ENCODE measurements at places on chromosomes 3 and 15. TPM values are rescaled to one million over a fixed set of nuclear protein-coding genes. Genes with fewer than 3 reads are reported as not detected.
A peak's percentile ranks its signal among the peaks of the same experiment; 100 is the strongest.

The MAGEF1 gene
- 21.0 TPM for polyA plus RNA-seq

GRCh38 chr15:74050127-74050526 lies 32.2 kb downstream of the GOLGA6A start:
- no peak for DNase-seq
- peak overlapping the region; percentile 79 for H3K27ac ChIP-seq
- H3K4me3 ChIP-seq: no peak overlapping the region
- H3K36me3 ChIP-seq: no peaks in the 10 kb centered on the region
- H3K4me1 ChIP-seq: peaks cover 30% of the 10 kb centered on the region

DNA sequence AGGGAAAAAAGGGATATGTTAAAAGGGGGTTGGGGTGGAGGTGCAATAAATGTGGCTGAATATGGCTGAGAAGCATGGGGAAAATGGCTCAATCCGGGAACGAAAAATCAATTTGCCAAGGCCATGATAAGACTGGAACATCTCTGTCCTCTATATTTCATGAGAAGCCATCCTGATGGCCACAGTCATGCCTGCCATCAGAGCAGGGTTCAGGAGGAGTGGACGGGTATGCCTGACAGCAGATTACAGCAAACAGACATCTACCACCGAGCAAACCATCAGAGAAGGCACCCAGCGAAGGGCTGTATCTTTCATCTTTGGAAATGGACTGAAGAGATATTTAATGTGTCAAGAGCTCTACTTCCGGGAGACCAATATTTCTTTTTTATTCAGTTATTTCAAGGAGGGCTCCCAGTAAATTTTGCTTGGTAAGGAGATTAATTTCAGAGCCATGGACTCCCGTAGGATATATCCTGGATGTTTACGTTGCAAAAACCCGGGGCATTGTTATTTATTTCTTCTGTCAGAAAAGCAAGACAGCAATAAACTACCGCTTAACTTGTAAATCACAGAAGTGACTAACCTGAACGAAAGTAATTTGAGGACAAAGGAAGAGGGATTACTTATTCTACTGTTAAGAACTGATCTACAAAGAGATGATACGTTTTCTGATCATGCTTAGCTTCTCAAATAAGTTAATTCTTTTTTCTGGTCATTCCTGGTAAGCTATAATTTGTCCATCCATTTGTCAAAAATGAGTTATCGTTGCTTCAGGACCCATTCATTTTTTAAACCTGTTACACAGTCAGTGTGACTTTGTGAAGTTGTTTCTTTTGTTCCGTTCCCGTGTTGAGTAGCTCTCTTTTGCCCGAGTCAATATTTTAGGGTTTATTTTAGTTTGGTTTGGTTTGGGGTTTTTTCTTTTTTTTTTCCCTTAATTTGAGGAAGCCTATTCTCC lies 80.6 kb upstream of the CHD2 start:
- H3K27me3 ChIP-seq: no peaks in the 10 kb centered on the region
- H3K4me3 ChIP-seq: peak overlapping the region; percentile 2
- H3K36me3 ChIP-seq: no peaks in the 10 kb centered on the region
- peak; percentile 35 for DNase-seq

- no peak overlapping the region for H3K4me3 ChIP-seq
- no peaks in the 10 kb centered on the region for H3K4me1 ChIP-seq
- H3K36me3 ChIP-seq: no peaks in the 10 kb centered on the region
- no peak for DNase-seq
These were observed 74.0 kb downstream of the B3GALNT1 start for GRCh38 chr3:161031134-161031533.

DNA sequence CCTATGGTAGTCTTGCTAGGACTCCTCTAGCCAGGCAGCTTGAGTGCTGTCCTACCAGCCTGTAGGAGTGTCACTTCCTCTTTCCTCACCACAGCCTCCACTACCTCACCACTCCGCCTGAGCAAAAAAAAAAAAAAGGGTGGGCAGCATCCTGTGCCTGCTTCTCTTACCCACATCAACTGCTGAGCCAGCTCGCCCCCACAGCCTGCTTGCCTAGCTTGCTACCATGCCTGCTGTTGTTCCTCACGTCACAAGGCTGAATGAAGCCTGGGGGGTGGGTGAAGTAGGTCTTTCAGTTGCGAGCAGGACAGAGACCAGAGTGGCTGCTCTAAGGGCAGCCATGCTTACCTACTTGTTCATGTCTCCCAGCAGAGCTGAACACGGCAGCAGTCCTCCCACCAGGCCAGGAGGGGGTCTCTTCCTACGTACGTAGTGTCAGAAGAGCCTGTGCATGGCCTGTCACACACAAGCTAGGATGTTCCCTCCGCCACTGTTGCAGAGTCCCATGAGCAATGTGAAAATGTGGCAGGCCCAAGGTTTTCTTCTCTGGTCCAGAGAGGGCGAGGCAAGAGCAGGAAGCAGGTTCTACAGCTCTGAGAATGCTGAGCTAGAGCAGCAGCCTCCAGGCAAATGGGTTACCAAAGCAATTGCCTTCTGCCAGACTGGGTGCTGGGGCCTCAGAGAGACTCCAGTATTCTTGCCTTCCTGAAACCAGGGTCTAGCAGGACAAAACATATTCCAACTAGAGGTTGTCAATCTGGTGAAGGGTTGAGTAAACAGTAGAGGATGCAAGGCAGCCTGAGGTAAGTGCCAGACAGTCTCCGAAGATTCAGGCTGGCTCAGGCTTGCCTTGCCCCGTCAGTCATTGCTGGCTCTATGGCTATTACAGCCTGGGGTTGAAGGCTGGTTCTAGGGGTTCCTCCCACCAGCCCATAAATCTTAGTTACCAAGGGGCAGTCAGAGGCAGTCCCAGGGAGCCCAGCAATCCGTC lies 8.1 kb downstream of the PPM1M start:
- no peak overlapping the region for H3K4me3 ChIP-seq
- peaks cover 32% of the 10 kb centered on the region for H3K36me3 ChIP-seq

GRCh38 chr3:125403789-125404188 lies 28.7 kb upstream of the ZNF148 start:
- H3K4me1 ChIP-seq: no peaks in the 10 kb centered on the region
- H3K36me3 ChIP-seq: no peaks in the 10 kb centered on the region
- no peaks in the 10 kb centered on the region for H3K27me3 ChIP-seq
- H3K27ac ChIP-seq: no peak overlapping the region
- DNase-seq: no peak

Data from fibroblast of lung (primary cell).